ENCODE measurements at places on chromosomes 11 and 22. TPM values are rescaled to one million over a fixed set of nuclear protein-coding genes. Genes with fewer than 3 reads are reported as not detected.

DNA sequence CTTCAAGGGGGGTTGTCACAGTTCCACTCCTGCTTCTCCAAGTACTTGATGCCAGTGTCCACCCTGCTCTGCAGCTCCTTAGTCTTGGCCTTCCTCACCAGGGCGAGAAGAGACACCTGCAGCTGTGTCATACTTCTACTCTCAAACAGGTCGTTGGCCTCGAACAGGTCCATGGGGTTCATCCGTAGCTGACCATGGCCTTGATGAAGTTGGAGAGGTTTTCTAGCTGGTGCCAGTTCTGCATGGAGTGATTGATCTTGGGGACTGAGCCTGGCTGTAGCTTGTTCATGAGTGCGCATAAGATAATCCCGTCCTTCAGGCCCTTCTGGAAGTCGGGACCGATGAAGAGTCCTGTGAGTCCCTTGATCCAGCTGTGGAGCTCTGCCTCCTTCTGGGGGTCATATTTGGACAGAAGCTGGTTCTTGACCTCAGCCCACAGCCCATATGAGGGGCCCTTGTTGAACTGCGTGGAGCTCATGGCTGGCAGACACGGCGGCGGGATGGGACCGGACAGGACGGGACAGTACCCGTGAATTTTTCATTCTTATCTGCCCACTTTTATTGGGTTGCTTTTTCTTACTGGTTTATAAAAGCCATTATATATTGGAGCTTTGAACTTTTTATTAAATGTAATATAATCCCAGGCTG lies 33.4 kb upstream of the HORMAD2 start:
- H3K36me3 ChIP-seq, result no peaks in the 10 kb centered on the region
- no peak for DNase-seq
- H3K27ac ChIP-seq, result no peak overlapping the region
- H3K27me3 ChIP-seq, result no peaks in the 10 kb centered on the region

- H3K27me3 ChIP-seq, result no peaks in the 10 kb centered on the region
- no peak for DNase-seq
- no peak overlapping the region for H3K27ac ChIP-seq
- peaks cover 23% of the 10 kb centered on the region for H3K36me3 ChIP-seq
These were observed 6.9 kb downstream of the PMM1 start for GRCh38 chr22:41582694-41583093.

The EIF4ENIF1 gene
- 14.0 TPM for polyA plus RNA-seq

The TREH gene
- polyA plus RNA-seq, result not detected

The ALKBH3 gene
- 38.3 TPM for polyA plus RNA-seq

GRCh38 chr11:95571718-95572260 lies 217.8 kb downstream of the FAM76B start:
- no peak for DNase-seq
- H3K4me1 ChIP-seq, result no peaks in the 10 kb centered on the region
- no peaks in the 10 kb centered on the region for H3K36me3 ChIP-seq
- no peaks in the 10 kb centered on the region for H3K27me3 ChIP-seq
- no peak overlapping the region for H3K4me3 ChIP-seq

The CASP5 gene
- not detected for polyA plus RNA-seq

GRCh38 chr22:22359465-22359864 lies 114.9 kb downstream of the VPREB1 start:
- H3K4me3 ChIP-seq, result no peak overlapping the region
- no peak overlapping the region for H3K27ac ChIP-seq
- H3K36me3 ChIP-seq, result no peaks in the 10 kb centered on the region
- no peak for DNase-seq

The USP28 gene
- polyA plus RNA-seq, result 63.1 TPM

- DNase-seq, result no peak
- peaks cover 11% of the 10 kb centered on the region for H3K27me3 ChIP-seq
- no peaks in the 10 kb centered on the region for H3K36me3 ChIP-seq
- H3K4me1 ChIP-seq, result no peaks in the 10 kb centered on the region
- no peak overlapping the region for H3K4me3 ChIP-seq
These were observed 56.6 kb upstream of the SLC22A12 start for GRCh38 chr11:64534391-64534801.

DNA sequence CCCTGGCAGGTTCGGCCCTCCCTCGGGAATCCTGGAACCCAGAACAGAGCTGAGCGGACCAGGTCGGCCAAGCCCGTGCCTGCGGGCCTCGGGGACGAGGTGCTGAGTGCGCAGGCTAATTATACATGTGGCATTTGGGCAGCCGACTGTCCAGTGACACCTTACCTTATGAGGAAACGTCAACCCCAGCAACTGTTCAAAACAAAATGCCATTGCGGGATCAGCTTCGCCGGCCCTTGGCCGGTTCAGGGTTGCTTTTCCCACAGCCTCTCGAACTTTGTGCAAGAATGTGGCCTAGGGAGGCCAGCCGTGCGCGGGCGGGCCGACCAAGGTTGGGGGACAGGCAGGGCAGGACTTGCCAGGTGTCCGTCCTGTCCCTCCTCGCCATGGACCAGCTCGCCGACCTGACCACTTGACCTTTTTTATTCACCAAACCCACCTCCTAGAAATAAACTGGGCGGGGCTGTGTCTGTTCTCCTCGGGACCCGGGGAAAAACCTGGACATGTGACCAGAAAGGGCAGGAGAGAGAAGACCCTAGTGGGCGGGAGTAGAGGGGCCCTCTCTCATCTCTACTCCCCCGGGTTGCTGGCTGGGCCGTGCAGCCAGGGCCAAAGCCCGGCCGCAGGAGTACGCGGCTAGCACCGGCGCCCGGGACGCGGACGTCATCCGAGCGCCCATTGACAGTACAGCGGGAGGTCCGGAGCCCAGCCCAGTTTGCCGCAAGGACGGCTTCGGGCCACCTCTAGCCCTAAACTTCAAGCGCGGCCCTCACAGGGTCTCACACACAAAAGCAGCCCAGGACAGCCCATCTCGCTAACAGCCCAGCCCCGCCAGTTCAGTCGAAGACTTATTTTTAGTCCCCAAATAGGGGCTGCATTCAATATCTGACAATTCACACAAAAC lies 134.3 kb upstream of the C11orf58 start:
- peaks cover 50% of the 10 kb centered on the region for H3K27me3 ChIP-seq
- peak overlapping the region; percentile 50 for H3K4me3 ChIP-seq
- no peak for DNase-seq
- peak overlapping the region; percentile 31 for H3K27ac ChIP-seq

DNA sequence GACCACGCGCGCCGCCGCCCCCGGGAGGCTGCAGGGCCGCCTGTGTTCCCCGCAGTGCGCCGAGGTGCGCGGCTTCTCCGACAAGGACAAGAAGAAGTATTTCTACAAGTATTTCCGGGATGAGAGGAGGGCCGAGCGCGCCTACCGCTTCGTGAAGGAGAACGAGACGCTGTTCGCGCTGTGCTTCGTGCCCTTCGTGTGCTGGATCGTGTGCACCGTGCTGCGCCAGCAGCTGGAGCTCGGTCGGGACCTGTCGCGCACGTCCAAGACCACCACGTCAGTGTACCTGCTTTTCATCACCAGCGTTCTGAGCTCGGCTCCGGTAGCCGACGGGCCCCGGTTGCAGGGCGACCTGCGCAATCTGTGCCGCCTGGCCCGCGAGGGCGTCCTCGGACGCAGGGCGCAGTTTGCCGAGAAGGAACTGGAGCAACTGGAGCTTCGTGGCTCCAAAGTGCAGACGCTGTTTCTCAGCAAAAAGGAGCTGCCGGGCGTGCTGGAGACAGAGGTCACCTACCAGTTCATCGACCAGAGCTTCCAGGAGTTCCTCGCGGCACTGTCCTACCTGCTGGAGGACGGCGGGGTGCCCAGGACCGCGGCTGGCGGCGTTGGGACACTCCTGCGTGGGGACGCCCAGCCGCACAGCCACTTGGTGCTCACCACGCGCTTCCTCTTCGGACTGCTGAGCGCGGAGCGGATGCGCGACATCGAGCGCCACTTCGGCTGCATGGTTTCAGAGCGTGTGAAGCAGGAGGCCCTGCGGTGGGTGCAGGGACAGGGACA lies 2.7 kb downstream of the NLRP6 start:
- H3K27ac ChIP-seq, result no peak overlapping the region
- H3K27me3 ChIP-seq, result no peaks in the 10 kb centered on the region
- H3K4me3 ChIP-seq, result peak overlapping the region; percentile 70
